ENCODE measurements at places on chromosomes 7 and 10.

DNA sequence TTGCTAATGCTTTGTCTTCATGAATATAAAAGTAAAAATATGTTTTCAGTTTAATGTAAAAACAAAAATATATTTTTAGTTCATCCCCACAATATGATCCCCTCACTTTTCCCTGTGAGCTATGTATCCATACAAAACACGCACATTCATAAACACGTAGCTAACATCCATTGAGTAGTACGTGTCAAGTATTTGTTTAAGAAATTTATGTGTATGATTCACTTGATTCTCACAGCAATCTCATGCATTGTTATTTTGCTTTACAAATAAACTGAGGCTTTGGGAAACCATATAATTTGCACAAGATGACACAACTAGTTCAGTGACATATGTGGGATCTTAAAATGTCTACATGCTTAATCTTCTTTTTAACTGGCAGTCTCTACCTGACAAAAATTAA lies 329.6 kb upstream of the SEMA3C start:
- peak; percentile 20 for DNase-seq

- no peak for DNase-seq
These were observed 90.0 kb downstream of the ANKRD61 start for GRCh38 chr7:6121141-6121540.

GRCh38 chr10:133110609-133111275 lies 23.0 kb downstream of the ADGRA1 start:
- no peak for DNase-seq

- DNase-seq = peak; percentile 33
These were observed 87.8 kb downstream of the CFAP58 start for GRCh38 chr10:104441329-104442000.

DNA sequence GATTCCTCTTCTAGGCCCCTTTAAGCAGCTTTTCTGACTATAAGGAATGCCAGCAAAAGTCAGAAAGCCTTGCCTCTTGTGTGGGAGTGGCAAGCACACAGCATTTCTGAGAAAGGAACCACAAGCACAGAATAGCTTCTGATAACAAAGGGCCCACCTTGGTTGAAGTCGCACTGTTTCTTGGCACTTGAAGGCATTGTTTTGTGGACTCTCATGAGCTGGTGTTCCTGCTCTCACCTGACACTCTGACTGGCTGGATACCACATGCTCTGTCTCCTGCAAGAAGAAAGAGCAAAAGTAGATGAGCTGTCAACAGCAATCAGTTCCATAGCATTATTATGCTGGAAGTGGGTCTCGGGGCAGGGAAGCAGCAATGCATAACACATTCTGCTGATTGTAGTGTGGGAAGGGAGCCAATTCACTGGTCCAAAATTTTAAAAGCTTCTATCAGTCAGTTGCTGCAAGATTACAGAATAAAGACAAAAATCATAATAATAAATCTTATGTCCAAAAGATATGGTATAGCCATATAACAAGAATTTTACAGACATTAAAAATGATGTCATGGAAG lies 38.4 kb downstream of the FAM13C start:
- DNase-seq = no peak

DNA sequence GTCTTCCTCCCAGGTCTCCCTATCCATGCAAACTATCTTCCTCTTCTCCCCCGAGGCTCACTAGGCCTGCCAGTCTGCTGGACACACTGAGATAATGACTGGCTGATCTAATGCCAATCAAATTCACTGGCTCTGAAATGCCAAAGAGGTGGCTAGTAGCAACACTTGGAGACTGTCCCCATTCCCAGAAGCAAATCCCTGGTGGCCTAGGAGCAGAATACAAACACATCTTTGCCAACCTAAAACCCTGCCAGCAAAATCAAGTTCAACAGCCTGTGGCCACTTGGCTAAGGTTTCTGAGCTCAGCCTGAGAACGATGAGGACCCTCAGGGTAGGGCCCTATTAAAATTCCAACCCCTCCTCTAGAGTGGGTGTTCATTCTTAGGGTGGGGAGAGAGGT lies 46.6 kb downstream of the SH3PXD2A start:
- no peak for DNase-seq

GRCh38 chr7:26639111-26639510 lies 225.3 kb downstream of the SKAP2 start:
- no peak for DNase-seq

DNA sequence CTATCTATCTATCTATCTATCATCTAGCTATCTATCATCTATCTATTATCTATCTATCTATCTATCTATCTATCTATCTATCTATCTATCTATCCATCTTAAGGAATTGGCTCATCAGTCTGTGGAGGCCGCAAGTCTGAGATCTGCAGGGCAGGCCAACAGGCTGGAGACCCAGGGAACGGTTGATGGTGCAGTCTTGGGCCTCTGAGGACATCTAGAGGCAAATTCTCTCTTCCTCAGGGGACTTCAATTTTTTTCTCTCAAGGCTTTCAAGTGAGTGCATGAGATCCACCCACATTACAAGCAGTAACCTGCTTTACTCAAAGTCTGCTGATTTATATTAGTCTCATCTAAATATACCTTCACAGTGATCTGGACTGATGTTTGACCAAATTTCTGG lies 197.0 kb downstream of the GLRX3 start:
- DNase-seq = no peak

GRCh38 chr10:46310851-46311250 lies 24.1 kb downstream of the ANTXRL start:
- DNase-seq = no peak

- DNase-seq = no peak
These were observed 31.0 kb upstream of the STARD3NL start for GRCh38 chr7:38147005-38147404.

DNA sequence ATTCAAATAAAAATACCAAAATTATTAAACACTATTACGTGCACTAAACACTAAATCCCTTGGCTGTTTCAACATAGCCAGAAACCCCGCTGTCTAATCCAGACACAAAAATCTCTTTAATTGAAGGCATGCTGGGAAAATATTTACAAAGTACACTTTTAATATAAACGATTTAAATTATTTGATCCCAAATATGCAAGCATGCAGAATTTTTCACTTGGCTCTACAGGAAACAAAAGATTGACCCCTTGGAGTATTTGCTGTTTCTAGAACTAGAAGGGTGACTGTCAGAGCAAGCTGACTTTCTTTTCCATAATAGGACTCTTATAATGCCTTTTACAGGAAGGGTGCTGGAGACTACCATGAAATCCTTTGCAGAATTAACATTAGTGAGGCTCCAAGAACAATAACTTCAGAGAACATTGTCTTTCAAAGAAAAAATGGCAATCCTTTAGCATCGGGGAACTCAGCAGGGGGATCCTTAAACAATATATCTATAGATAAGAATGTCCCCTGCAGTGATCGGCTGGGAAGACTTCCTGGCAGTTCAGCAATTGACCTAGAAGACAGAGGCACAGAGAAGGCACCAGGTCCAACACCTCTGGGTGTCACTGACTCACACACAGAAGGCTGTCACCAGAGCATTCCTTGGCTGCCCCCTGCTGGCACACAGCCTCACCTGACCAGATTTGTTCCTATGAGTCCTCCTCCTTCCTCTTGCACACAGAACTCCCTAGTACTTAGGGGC lies 55.8 kb upstream of the MRLN start:
- peak; percentile 76 for DNase-seq

DNA sequence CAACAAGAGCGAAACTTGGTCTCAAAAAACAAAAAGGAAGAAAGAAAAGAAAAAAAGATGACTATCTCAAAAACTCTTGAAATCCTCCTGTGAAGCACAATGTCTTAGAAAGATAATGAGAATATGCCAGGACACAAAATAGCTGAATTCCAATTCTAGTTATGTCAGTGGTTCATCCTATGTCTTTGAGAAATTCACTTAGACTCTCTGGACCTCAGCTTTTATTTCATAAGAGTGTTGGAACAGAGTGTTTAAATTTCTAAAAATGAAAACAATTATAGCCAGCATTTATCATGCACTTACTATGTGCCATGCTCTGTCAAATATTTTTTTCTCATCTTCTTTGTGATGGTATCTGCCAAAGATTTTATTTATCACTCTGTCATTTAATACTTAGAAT lies 13.3 kb upstream of the HYCC1 start:
- no peak for DNase-seq

- no peak for DNase-seq
These were observed 172.7 kb downstream of the GNAI1 start for GRCh38 chr7:80307227-80307856.

- DNase-seq = no peak
These were observed 126.6 kb downstream of the LRRC4 start for GRCh38 chr7:127904670-127904985.

DNA sequence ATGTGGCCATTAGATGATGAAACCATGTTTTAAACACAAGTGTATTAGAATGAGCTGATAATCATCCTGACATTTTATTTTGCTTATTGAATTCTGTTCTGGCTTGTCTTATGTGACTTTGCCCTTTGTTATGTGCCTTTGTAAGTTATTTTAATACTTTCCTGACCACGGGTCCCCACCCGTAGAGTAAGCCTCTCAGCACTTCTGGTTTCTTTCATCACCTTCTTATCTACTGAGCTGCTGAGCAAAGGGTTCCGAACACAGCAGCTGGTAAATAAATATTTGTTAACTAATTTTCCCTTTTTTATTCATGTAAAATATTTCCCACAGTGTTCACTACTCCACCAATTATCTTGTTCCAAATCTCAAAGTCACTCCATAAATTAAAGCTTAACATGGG lies 1115.3 kb downstream of the SORCS3 start:
- no peak for DNase-seq

- no peak for DNase-seq
These were observed 71.0 kb upstream of the STK17A start for GRCh38 chr7:43511769-43512515.

GRCh38 chr7:47576031-47576865 lies 5.7 kb downstream of the TNS3 start:
- no peak for DNase-seq

- no peak for DNase-seq
These were observed 275.1 kb upstream of the KLF14 start for GRCh38 chr7:131008840-131009711.

GRCh38 chr10:77417359-77417758 lies 220.2 kb downstream of the KCNMA1 start:
- no peak for DNase-seq

- no peak for DNase-seq
These were observed 76.2 kb upstream of the MYL10 start for GRCh38 chr7:101705331-101705730.

GRCh38 chr7:66629222-66630062 lies 761 bp downstream of the KCTD7 start:
- no peak for DNase-seq

DNA sequence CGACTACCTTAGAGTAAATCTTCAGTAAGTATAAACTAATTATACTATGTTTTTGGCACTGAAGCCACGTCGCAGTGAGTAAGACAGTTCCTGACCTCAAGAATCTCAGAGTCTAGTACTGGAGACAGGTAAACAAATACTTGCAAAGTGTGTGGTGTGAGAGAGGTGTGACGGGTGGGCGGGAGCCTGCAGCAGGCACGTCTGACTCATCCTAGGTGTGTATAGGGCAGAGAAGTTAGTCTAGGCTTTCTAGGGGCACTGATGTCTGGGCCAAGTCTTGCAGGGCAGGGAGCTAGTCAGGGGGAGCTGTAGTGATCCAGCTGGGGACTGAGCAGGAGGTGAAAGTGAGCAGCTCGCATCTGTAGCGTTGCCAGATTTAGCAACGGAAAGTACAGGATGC lies 35.9 kb upstream of the SFTPD start:
- DNase-seq = no peak

DNA sequence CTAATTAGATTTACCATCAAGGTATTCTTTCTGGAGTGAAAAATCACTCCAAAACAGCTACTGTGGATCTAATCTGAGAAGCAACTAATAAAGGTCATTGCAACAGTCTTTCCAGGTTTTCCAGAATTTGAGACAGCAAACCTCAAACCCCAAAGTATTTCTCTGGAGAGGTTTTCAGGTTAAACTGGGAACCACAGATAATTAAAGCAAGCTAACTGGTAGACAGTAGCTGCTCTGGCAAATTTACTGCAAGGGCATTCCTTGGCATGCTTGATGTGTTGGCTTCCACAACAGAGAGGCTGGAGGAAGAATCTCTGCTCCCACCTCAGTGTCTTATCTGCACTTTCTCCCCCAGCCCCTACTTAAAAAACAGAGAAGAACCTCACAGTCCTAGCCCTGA lies 140.0 kb upstream of the NRBF2 start:
- no peak for DNase-seq

GRCh38 chr7:153829525-153829924 lies 222.7 kb upstream of the DPP6 start:
- DNase-seq = no peak

- no peak for DNase-seq
These were observed 410.4 kb downstream of the RPS24 start for GRCh38 chr10:78443900-78444571.

All from NCI-H460 (cell line).